BJ (cell line): ENCODE measurements at places on chromosomes 7 and 10.

DNA sequence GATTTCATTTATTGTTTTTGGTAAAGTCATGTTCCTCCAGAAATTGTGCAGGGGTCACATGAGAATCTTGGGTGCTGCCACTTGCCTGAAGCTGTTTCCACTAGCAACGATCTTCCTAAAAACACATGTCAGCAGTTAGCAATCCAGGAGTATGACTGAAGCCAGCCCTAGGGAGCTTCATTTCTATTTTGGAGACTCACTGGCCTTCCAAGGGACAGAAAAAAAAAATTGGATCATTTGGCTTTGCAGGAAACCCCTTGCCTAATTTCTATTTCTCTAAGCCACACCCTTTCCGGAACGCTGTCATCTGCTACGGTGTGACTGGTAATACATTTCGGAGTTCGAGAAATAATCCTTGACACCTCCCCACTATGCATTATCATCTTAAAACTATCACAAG, 204.7 kb downstream of the TAX1BP1 start:
- DNase-seq = no peak

GRCh38 chr7:94095316-94096009, 91.3 kb upstream of the BET1 start:
- no peak for DNase-seq

DNA sequence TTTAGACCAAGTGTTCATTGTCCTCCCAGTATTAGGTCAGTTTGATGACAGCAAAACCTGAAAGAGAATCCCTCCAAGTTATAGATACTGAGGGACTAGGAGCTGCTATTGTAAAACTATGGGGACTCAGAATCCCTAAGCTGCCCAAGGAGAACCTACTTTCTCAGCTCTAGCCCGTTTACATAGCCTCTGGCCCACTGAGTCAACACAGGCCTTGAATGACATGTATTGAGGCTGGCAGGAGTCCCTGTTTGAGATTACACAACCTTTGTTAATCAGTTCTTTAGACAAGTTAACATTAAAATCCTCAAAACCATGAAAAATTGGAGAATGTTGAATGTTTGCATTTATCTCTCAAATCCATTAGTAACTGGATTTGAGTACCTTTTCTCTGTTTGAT, 1079.0 kb downstream of the KCNMA1 start:
- peak; percentile 93 for DNase-seq

DNA sequence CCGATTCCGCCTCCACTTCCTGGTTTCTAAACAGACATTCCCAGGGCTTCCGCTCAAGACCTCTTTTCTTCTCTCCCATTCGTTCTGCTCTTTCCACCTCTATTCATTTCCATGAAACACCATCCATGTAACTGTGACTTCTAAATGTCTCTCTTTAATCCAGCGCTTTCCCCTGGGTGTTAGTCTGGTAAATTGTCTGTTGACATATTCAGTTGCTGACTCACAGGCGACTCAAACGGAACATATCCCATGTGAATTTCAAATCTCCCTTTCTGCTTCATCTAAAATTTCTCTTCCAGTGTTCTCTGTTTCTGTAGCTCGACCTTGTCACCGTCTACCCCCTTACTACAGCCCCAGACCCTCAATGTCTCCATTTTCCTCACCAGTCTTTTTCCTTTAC, 119.1 kb downstream of the PFKFB3 start:
- no peak for DNase-seq

GRCh38 chr7:22561321-22561811, 61.4 kb upstream of the STEAP1B start:
- DNase-seq = peak; percentile 95

- no peak for DNase-seq
Measured at GRCh38 chr7:95805909-95806308, 33.6 kb downstream of the DYNC1I1 start.

GRCh38 chr7:1060315-1061072, 16.1 kb downstream of the GPR146 start:
- no peak for DNase-seq

- peak; percentile 24 for DNase-seq
Measured at GRCh38 chr7:31734456-31734855, 47.4 kb downstream of the PPP1R17 start.

DNA sequence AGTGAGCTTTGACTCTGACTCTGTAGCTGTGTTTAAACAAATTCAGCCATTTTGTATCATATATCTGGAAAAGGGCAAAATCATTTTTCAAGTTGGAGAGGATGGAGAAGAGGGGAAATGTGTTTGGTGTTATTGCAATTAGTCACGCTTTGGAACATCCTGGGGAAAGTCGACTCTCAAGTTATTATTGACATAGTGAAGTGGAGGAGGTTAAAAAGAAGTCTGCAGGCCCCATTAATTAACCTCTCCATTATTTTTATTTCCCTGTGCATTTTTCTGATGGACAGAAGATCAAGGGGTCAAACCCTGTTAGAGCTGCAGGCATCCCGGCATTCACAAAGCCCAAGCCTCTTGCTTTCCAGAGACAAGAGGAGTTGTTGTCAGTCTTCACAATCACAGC, 132.6 kb downstream of the TEX36 start:
- DNase-seq = no peak

GRCh38 chr10:31124852-31125251, 93.2 kb upstream of the ZNF438 start:
- no peak for DNase-seq

DNA sequence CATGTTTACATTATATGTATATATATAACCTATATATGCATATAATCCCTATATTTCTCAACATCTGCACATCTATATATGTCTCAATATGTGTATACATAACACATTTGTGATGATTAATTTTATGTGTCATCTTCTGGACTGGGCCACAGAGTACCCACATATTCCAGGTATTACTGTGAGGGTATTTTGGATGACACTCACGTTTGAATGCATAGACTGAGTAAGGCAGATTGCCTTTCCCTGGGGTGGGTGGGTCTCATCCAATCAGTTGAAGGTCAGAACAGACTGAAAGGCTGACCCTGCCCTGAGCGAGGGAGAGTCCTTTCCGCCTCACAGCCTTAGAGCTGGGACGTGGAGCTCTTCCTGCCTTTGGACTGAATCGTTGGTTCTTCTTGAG, 295.2 kb upstream of the PFKP start:
- no peak for DNase-seq

- no peak for DNase-seq
Measured at GRCh38 chr7:27961255-27961654, 219.3 kb downstream of the JAZF1 start.

GRCh38 chr7:158366346-158366745, 221.3 kb downstream of the PTPRN2 start:
- DNase-seq = no peak

GRCh38 chr7:133081119-133081598, 731 bp downstream of the CHCHD3 start:
- DNase-seq = no peak

DNA sequence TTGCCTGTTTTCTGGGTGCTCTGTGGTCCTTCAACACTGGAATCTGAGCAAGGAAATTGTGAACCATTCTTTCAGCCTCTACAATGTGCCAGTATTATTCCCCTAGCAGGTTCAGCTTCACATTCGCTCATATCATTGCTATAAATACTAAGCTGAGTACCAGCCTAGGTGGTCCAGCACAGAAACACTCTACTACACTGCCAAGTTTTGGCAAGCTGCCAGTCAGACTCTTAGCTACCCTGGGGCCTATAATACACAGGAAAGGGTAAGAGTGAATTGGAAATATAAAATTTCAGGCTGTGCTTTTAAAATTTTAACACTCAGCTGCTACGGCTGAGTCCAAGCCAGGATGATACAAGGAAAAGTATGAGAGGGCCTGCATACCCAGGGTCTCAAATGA, 49.9 kb upstream of the PPP1R3A start:
- DNase-seq = no peak

- DNase-seq = no peak
Measured at GRCh38 chr7:121337398-121337797, 8.6 kb downstream of the WNT16 start.

GRCh38 chr7:155269766-155270585, 27.7 kb upstream of the INSIG1 start:
- DNase-seq = no peak

DNA sequence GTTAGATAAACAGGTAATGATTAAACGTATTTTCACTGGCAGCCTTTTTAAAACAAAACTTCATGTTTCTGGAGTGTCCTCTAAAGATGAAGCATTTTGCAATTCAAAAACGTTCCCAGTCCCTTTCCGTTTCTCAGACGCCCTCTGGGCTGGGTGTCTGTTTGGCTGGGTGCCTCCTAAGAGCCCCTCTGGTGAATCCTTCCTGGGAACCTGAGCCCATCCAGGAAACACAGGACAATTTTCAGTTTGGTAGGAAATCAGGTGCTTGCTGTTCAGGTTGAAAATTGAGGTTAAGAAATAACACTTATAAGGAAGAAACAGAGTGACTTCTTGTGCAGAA, 76.7 kb downstream of the CHN2 start:
- no peak for DNase-seq

- no peak for DNase-seq
Measured at GRCh38 chr7:123824754-123825067, 20.3 kb upstream of the HYAL4 start.

DNA sequence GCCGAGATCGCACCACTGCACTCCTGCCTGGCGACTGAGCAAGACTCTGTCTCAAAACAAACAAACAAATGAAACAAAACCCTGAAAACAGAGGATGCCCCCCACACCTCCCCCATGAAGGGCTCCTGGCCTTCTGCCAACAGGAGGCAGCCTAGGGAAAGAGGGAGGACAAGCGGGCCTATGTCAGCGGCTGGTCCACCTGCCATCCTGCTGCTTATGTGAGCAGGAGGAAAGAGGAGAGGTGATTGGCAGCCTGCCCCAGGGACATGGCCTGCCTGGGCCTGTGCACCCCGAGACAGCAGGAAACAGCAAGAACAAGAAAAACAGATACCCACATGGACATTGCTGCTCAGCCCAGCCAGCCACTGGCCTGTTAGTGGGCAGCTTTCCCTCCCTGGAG, 9.1 kb upstream of the ZNF316 start:
- DNase-seq = no peak

DNA sequence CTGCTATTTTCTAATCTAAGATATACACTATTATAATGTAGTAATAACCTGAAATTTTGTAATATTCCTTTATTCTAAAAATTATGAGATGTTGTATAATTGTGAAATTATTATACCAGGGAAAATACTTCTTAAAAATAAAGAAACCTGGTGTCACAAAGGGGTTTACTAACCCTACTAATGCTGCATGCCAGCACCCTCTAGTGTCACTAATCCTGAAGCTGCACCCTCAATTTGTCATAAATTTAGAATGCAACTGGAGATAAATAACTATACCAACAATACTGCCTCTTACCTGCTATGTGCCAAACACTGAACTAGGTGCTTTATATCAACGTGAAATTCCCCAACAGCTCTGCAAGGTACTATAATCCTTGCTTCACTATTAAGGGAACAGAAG, 30.8 kb downstream of the TM9SF3 start:
- no peak for DNase-seq

DNA sequence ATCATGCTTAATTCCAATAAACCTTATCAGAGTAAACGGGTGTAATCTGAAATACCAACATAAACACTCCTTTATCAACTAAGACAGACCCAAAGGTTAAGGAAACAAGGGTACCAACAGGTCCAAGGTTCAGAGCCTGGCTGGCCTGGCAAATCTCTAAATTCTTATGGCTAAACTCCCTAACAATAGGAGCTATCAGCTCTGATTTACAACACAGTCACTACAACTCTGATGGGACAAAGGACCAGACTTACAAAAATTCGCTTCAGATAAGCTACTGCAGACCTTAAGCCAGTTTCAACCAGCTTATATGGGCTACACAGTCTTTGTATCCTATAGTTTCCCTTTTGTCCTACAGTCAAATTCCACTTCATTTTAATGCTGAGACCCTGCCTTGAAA, 381.9 kb downstream of the ZWINT start:
- no peak for DNase-seq

GRCh38 chr10:74681917-74682627, 144.3 kb upstream of the KAT6B start:
- DNase-seq = no peak

DNA sequence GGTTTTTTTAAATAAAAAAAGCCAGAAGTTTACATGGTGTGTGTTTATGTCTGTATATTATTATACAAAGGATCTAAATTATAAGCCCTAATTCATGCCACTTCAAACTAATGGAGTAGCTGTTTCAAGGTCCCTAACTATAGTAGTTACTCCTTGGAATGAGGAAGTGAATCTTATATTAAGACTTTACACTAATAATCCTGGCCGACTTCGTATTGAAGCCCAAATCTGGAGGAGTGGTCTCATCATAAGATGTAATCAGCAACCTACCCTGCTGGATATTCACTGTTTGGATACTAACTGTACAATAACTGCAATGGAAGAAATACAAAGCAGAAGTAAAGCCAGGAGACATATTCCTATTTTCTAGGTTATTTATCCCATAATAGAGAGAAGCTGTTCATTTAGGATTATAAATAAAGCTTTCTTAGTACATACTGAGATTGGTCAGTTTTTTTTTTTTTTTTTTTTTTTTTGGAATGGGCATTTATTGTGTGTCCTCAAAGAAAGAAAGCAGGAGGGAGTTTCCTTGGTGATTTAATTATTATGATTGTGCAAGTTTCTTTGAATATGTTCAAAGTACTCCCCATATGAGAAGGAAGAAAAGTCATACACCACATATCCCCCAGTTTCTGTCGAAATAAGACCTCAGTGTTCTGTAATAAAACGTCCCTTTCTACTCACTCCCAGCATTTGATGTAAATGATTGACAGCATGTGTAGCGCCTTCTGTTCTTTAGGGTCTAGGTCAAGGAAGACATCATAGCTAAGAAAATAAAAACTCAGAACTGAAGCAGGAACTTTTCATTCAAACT, 397.8 kb downstream of the EXOC4 start:
- no peak for DNase-seq

DNA sequence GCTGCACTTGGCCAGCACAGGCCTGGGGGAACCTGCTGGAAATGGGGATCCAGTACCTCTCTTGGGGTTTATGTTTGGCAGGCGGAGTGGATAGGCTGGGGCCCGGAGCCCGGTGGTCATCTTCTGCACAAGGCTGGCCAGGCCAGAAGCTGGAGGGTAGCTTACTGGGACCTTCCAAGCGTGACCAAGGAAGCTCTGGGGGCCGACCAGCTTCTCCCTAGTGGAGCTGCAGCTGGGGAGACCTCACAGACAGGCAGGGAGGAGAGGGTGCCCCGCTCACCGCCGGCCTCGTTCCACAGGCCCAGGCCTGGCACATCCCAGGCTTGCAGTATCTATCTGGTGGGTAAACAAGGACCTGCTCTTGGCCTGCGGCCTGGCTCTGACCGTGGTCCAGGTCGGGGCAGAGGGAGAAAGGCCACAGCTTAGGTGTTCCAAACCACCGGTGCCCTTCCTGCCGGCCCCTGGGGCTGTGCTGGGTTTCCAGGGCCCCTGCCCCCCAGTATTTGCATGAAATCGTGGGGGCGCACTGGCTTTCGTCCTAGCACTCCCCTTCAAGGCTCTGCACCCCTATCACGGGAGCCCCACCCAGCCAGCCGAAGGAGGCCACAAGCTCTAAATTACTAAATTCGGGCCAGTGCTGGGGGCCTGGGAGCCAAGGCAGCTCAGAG, 1.5 kb upstream of the ELFN1 start:
- no peak for DNase-seq

GRCh38 chr10:44395902-44396670, 11.2 kb upstream of the CXCL12 start:
- no peak for DNase-seq
